CD4-positive, alpha-beta T cell treated with Interleukin-4 for 1 hour (primary cell): ENCODE measurements at places on chromosomes 11 and 22.
A peak's percentile ranks its signal among the peaks of the same experiment; 100 is the strongest.

DNA sequence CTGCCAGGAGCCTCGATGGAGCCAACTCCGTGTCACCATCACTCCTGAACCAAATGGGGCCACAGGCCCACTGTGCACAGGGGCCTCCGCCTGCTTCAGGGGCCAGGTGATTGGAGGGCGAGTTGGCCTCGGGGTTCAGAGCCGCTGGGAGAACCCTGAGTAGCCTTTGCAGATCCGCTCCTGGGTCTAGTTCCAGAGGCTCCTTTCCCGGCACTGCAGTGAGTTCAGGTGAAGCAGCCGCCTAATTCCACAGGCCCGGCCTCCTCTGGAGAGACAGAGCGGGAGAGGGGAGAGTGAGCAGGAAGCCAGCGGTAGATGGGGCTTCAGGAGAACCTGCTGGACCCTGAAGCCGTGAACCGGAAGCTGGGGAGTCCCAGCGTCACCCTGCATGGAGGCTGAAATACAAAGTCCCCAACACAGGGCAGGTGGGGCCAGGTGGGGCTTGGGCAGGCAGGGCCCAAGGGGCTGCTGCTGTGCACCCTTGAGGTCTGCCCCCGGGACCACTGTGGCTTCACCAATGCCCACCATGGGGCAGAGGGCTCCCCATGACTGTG is 22.5 kb downstream of the DRD4 start:
- DNase-seq, result no peak

DNA sequence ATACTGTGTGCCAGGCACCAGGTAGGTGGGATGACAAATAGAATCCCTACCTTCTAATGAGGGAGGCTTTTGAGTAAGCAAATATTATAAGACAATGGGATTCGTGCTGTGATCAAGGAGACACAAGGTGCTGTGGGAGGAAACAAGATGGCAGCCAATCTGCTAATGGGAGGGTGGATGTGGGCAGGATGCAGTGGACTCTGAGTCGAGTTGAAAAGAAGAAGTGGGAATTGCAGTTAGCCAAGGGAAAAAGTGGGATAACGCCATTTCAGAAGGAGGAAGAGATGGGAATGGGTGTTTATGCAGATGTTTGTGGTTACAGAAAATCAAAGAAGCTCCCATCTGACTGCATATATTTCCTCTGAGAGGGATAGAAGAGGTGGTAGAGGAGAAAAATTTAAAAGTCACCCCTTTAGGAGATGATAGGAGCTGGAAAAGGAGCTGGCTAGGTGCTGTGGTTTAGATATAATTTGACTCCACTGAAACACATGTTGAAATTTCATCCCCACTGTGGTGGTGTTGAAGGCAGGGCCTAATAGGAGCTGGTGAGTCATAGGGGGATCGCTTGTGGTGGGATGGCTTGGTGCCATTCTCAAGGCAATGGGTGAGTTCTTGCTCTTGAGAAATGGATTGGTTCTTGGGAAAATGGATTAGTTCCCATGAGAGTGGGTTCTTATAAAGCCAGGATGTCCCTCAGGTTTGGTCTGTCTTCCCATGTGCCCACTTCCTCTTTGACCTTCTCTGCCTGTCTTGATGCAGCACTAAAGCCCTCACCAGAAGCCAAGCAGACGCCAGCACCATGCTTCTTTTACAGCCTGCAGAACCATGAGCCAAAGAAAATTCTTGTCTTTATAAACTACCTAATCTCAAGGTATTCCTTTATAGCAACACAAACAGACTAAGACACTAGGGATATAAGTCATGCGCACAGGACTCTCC is 30.0 kb upstream of the POU2AF1 start:
- no peak for DNase-seq

DNA sequence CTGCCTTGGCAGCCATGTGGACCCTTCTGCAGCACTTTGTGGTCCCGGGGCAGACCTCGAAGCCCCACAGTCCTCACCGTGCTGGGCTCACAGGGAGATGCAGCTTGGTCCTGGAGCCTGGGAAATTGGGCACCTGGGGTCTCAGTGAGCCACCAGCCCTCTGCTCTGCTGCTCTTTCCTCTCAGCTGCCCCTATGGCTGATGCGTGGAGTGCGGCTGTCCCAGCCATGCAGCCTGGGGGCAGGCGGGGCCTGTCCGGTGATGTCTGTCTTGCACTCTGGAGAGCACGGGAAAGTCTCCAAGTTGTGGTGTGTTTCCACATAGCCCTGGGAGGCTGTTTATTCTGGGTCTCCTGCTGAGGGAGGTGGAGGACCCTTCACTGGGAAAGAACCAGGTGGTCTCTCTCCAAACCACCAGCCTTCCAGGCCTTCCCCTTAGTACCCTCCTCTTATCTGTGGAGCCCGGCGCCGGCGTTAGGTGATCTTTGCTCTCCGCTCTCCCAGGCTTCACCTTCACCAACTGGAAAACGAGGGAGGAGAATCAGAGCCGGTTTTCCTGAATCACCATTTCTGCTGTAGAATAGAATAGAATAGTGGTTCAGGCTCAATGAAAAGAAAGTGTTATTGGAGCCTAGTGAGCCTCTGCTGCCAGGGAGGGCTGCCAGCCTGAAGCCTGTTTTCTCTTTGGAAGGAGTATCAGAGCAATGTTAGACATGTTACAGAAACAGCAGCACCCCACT is 41.2 kb upstream of the GRAMD4 start:
- no peak for DNase-seq

GRCh38 chr22:44648821-44649565 is 53.0 kb upstream of the PRR5 start:
- no peak for DNase-seq

GRCh38 chr22:43007519-43008102 is 7.3 kb downstream of the PACSIN2 start:
- DNase-seq, result no peak

DNA sequence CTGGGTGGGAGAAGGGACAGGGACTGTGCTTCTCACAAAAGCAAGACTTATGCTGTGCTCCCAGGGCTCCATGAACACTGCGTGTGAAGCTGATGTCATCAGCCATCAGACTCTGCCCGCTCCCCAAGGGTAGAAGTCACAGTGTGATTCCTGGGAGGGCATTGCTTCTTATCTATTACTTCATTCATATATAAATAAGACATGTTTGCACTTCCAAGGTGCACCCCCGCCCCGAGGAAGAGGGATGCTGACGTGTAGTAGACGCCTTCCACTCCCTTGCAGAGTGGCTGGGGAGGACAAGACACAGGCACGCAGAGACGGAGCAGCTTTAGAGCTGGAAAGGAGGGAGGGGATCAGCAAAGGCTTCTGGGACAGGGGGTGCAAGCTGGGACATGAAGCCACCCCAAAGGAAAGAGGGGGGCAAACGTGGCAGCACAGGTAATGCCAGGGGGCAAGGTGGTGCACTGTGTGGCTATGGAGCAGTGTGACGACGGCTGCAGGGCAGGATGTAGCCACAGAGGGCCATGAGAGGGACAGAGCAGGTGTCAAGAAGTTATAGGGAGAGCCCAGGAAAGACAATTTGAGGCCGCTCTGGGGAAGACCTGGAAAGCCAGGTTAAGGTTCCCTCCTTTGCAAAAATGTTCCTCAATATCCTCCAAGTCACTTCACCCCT is 558.5 kb downstream of the MN1 start:
- DNase-seq, result no peak

DNA sequence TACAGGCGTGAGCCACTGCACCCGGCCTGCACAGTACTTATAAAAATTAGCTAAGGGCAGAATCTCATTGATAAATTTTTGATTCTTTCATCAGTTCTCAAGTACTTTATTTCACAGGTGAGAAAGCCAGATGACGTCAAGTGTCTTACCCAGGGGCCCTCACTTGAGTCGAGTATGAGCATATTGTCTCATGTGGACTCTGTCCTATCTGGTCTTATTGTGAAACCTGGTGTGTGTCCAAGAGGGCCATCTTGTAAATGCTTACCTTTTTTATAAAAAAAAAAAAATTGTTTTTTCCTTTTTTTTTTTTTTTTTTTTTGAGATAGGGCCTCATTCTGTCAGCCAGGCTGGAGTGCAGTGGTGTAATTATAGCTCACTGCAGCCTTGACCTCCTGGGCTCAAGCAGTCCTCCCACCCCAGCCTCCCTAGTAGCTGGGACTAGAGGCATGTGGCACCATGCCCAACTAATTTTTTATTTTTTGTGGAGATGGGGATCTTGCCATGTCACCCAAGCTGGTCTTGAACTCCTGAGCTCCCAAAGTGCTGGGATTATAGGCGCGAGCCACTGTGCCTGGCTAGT is 6.0 kb downstream of the ACO2 start:
- no peak for DNase-seq

DNA sequence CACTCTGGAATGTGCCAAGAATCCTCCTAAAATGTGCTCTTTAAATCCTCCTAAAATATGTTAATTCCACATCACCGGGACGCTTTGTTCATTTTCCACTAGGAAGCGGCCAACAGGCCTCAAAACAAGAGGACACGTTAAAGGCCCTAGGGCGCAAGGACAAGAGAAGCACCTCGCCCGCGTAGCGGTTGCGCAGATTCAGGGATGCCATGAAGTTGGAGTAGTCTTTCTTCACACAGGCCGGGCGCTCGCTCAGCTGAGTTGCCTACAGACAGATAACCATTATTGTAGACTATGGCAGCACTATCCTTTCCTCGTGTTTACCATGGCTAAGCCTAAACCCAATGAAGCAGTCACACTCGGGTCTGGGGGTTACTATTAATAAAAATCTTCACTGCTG is 29.5 kb upstream of the SERPIND1 start:
- DNase-seq, result no peak

DNA sequence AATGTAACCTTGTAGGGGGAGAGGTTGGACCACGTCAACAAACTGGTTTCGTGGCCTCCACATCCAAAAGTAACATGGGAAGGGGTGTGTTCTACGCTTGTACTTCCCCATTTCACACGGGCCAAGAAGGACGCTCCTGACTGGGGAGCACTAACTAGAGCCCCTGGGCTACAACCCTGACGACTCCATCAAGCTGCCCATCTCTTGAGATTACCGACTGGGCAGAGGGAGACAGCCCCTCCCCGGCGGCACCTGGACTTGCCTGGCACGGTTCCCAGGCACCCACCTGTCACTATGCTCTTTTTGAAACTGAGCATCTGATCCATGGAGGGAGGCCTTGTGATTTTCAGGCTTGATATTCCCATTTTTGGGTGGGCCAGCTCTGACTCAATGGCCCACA is 68.5 kb downstream of the SHANK2 start:
- DNase-seq, result no peak

DNA sequence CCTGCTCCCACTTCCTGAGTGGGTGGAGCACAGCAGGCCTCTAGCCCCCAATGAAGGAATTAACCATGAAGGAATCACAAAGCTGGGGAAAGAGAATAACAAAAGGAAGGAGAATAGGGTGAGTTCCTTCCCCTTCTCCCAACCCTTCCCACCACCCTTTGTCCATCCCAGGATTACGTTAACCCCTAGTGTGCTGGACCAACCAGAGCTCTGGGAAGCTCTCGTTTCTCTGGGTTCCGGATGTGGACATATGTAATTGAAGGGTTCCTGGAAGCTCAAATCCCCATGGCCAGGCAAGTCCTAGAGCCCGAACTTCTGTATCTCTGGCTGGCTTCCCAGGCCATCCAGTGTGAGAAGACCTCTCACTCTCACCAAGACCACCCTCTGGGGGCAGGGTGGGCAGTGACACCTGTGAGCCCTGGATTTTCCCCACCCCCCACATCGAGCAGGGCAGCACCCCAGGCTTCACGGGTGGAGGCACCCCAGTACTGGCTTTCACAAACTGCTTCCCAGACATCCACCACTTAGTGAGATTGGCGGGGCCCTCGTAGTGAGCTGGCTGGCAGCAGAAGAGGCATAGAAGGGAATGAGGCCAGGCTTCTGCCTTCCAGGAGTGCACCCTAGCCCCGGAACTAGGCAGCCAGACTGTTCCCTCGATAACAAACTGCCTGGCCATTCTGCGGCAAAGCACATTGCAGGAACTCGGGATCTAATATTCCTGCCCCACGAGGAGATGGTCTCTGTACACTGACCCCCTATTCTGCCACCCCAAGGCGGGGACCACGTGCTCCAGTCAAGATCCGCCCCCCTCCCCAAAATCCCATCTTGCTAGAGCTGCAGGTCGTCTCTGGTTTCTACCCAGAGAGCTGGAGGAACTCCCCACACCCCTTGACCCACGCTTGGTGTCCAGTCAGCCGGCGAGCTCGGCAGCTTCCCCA is 2.1 kb downstream of the NECTIN1 start:
- DNase-seq, result no peak

DNA sequence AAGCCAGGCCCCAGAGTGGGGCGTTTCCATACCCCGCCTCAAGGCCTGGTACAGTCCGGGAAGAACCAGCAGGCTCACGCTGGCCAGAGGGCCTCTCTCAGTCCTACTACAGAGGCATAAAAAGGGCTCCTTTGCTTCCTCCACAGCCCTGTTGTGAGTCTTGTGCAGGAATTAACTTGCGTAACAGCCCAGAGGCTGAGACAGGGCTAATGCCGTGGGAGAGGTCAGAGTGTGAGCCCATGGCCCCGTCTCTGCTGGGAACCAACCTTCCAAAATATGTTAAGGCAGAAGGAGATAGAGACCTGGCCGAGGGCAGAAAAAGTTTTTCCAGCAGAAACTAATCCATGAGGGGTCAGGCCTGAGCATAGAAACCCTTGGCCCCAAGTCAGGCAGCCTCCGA is 19.9 kb upstream of the TMEM184B start:
- no peak for DNase-seq

- DNase-seq, result no peak
These were observed 99.5 kb downstream of the MICAL3 start for GRCh38 chr22:17924735-17925364.

DNA sequence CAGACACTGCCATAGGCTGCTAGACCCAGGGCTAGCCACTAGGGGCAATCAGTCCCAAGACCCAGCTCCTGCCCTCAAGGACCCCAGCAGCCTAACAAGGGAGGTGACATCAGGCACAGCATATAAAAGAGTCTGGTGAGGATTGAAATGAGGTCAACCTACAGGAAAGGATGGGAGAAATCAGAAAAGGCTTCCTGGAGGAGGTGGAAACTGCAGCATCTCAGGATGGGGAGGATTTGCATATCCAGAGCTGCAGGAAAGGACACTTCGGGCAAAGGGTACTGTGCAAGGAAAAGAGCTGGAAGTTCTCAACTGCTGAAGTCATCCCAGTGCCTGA is 2.9 kb upstream of the ARFGAP2 start:
- peak; percentile 52 for DNase-seq

DNA sequence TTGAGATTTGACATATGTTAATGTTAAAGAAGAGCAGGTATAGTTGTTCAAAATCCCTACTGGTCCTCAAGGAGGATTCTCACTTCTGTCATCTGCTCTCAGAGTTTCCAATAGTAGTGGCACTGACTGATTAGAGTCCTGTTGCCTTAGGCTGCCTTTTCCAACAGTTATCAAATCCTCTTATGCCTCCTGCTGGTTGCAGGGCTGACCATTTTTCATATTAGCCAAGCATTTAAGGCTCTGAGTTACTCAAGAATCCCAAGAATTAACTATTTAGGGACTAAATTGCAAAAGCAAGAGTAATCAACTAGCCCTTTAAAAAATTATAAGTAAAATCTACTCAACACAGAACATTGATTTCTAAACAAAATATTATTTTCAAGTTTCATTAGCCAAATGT is 212.0 kb upstream of the CHORDC1 start:
- DNase-seq, result no peak

GRCh38 chr22:46112405-46112804 is 37.9 kb upstream of the PPARA start:
- DNase-seq, result no peak

GRCh38 chr11:132134322-132134721 is 763.9 kb downstream of the NTM start:
- DNase-seq, result no peak

- DNase-seq, result no peak
These were observed 7.7 kb downstream of the TBC1D22A start for GRCh38 chr22:46770151-46770641.
